ENCODE measurements at places on chromosomes 11 and 22.
A peak's percentile ranks its signal among the peaks of the same experiment; 100 is the strongest.

GRCh38 chr11:76663486-76663810, 7.1 kb downstream of the LRRC32 start:
- no peak for DNase-seq

- peak; percentile 67 for DNase-seq
Observed at GRCh38 chr22:25068707-25069106, 116.2 kb downstream of the KIAA1671 start.

DNA sequence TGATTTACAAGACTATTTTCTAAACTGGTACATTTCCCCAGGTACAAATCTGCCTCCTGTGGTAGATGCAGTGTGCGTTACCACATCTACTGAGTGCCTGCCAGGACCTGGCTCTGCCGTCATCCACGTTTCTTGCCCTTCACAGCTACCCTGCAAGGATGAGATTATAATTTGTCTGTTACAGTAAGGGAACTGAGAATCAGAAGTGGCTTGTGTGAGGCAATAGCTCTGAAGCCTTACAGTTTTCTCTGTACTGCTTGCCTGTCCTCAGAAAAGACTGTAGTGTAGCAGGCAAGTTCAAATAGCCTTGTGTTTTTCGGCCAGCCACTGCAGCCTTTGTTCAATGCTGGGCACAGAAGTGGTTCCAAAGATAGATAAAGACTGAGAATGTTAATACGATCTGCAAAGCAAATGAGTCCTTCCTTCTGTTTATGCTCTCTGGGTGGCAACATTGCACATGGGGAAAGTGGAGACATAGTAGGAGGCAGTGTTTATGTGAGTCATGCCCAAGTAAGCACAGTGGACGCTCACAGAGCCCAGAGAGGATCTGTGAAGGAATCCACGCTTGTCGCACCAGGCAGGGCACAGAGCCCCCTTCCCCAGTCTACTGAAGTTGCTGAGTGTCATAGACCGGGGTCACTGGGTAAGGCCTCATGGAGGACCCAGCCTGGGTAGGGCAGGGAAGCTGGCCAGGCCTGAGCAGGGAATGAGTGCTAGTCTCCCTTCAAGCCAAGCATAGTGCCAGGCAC, 49.1 kb downstream of the MICAL2 start:
- no peak for DNase-seq

GRCh38 chr11:63505857-63506528, at the start of gene LGALS12:
LGALS12 (plus strand) TSS chr11:63506084; CDS start chr11:63506459, 375 bp downstream.
- no peak for DNase-seq

DNA sequence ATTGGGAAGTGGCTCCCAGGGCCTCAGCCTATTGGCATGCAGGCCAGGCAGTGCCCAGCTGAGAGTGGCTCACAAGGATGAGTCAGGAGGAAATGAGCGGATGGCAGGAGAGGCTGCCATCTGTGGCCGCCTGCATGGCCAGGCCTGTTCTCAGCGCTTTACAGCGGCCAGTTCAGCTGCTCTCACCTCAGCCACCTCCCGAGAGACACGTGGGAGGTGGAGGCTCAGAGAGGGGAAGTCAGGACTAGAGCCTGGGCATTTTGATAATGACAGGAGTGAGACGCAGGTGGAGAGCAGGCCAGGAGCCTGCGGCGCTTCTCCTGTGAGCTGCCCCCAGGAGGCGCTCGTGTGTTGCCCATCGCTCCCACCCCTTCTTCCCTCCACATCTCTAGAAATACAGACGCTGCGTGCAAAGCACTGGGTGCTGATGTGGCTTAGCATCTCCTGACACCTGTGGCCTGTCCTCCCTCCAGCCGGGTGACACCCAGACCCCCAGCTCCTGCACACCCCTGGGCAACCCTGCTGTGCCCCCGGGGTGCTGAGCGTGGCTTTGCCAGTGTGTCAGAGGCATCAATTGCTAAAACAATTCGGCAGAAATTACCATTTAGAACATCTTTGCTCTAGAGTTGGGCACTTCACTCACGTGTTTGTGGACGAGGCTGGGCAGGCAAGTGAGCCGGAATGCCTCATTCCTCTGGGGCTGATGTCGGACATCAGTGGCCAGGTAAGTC, 21.4 kb upstream of the PANX2 start:
- DNase-seq, result peak; percentile 82

DNA sequence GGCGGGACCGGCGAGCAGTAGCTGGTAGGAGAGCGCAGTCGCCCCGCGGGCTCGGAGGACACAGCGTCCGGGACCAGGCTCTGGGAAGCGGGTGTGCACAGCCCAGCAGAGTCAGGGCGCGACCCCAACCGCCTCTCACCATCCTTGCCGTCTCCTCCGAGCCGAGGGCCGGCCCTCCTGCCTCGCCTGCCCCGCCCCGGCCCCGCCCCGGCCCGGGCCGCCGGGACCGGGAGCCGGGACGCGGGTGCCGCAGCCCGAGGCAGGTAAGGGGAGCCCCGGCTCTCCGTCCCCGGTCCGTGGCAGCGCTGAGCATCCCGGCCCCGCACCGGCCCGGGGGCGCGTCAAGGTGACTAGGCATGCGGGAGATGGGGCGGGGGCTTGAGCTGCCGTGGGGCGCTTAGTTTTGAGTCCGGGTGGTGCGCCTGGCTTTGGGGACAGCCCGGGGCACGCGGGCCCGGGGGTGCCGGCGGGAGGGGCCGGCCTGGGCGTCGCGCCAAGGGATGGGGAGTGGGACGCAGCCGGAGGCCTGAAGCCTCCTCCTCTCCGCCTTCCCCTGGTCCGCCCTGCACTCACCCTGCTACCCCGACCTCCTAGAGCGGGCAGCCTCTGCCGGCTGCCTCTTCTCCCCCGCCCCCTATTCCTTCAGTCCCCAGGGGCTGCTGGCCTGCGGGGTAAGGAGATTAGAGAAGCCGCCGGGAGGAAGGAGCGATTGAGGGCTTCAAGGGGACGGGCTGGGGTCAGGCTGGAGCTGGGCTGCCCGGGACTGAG, at the start of gene ABCG4:
ABCG4 (plus strand) TSS at position 35 of the 768 bp plus-strand sequence. CDS start 914 bp downstream, outside the sequence.
- peak; percentile 48 for DNase-seq

DNA sequence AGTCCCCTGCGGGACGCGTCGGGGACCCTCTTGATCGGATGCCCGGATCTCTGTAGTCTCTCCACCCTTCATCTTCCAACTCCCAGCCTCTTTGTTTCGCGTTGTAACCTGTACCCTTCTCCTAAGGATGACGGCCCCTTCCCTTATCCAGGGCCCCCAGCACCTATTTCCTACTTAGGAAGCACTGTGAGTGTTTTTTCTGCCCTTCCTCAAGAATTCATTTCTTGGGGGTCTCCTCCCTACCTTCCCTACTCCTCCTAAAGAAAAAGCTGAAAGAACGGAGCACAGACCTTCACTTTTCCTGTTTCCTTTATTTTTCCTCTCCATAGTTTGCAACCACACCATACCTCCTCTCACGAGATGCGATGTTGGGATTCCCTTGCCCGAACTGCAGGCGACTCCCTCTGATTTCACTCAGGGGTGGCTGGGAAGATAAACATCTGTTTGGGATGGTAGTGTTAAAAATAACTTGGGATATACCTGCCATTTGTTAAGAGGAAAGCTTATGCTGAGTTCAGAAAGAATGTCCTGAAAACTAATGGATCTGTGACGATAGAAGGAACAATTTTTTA, 593 bp downstream of the FAM118B start:
- DNase-seq, result no peak

Data from CD4-positive, alpha-beta T cell treated with Interleukin-6 for 4 hours (primary cell).